ENCODE measurements at places on chromosomes 3 and 15.

GRCh38 chr3:112109322-112109721 lies 23.1 kb downstream of the C3orf52 start:
- H3K36me3 ChIP-seq, result peaks cover 8% of the 10 kb centered on the region
- H3K27me3 ChIP-seq, result no peaks in the 10 kb centered on the region
- no peak for DNase-seq
- H3K4me3 ChIP-seq, result no peak overlapping the region
- H3K4me1 ChIP-seq, result peaks cover 11% of the 10 kb centered on the region

- no peak overlapping the region for H3K27ac ChIP-seq
- peaks cover 18% of the 10 kb centered on the region for H3K27me3 ChIP-seq
- no peak overlapping the region for H3K4me3 ChIP-seq
Observed at GRCh38 chr3:45212095-45212468, 14.0 kb downstream of the TMEM158 start.

- DNase-seq, result peak; percentile 48
- H3K27me3 ChIP-seq, result peaks cover 25% of the 10 kb centered on the region
- peaks cover 15% of the 10 kb centered on the region for H3K4me1 ChIP-seq
- H3K27ac ChIP-seq, result no peak overlapping the region
- no peaks in the 10 kb centered on the region for H3K36me3 ChIP-seq
Observed at GRCh38 chr3:152127058-152127457, 141.7 kb upstream of the MBNL1 start.

- no peak overlapping the region for H3K27ac ChIP-seq
- H3K4me3 ChIP-seq, result no peak overlapping the region
- H3K4me1 ChIP-seq, result peaks cover 16% of the 10 kb centered on the region
- H3K36me3 ChIP-seq, result no peaks in the 10 kb centered on the region
Observed at GRCh38 chr3:160130950-160131349, 94.3 kb upstream of the C3orf80 start.

GRCh38 chr15:66144978-66145725 lies 108.4 kb downstream of the MEGF11 start:
- H3K36me3 ChIP-seq, result no peaks in the 10 kb centered on the region
- peaks cover 8% of the 10 kb centered on the region for H3K27me3 ChIP-seq
- H3K27ac ChIP-seq, result no peak overlapping the region
- peaks cover 2% of the 10 kb centered on the region for H3K4me1 ChIP-seq
- H3K4me3 ChIP-seq, result no peak overlapping the region

GRCh38 chr15:47718497-47719437 lies 1.5 kb downstream of the SEMA6D start:
- H3K4me1 ChIP-seq, result peaks cover 2% of the 10 kb centered on the region
- no peak overlapping the region for H3K4me3 ChIP-seq
- no peak overlapping the region for H3K27ac ChIP-seq
- no peaks in the 10 kb centered on the region for H3K36me3 ChIP-seq
- DNase-seq, result no peak
- H3K27me3 ChIP-seq, result peaks cover 63% of the 10 kb centered on the region
